ENCODE measurements at places on chromosomes 7 and 10. TPM values are rescaled to one million over a fixed set of nuclear protein-coding genes. Genes with fewer than 3 reads are reported as not detected.
A peak's percentile ranks its signal among the peaks of the same experiment; 100 is the strongest.

The H2BK1 gene
- not detected for total RNA-seq

The SLC26A5 gene
- not detected for total RNA-seq

The LIPK gene
- not detected for total RNA-seq

The CHRM2 gene
- total RNA-seq = not detected

- H3K27ac ChIP-seq = no peak overlapping the region
- H3K4me3 ChIP-seq = no peak overlapping the region
- no peaks in the 10 kb centered on the region for H3K36me3 ChIP-seq
- no peaks in the 10 kb centered on the region for H3K4me1 ChIP-seq
- H3K27me3 ChIP-seq = no peaks in the 10 kb centered on the region
These were observed 130.4 kb upstream of the GHITM start for GRCh38 chr10:84008878-84009277.

- no peak overlapping the region for H3K4me3 ChIP-seq
- H3K27ac ChIP-seq = peak overlapping the region; percentile 50
- no peak for DNase-seq
- no peaks in the 10 kb centered on the region for H3K27me3 ChIP-seq
- no peaks in the 10 kb centered on the region for H3K36me3 ChIP-seq
- peaks cover 62% of the 10 kb centered on the region for H3K4me1 ChIP-seq
These were observed 90.0 kb downstream of the ST7 start for GRCh38 chr7:117043108-117043825.

GRCh38 chr7:113331155-113331898, 213.0 kb upstream of the SMIM30 start:
- H3K27me3 ChIP-seq = no peaks in the 10 kb centered on the region
- H3K27ac ChIP-seq = no peak overlapping the region
- no peaks in the 10 kb centered on the region for H3K4me1 ChIP-seq
- no peak for DNase-seq
- H3K4me3 ChIP-seq = no peak overlapping the region

DNA sequence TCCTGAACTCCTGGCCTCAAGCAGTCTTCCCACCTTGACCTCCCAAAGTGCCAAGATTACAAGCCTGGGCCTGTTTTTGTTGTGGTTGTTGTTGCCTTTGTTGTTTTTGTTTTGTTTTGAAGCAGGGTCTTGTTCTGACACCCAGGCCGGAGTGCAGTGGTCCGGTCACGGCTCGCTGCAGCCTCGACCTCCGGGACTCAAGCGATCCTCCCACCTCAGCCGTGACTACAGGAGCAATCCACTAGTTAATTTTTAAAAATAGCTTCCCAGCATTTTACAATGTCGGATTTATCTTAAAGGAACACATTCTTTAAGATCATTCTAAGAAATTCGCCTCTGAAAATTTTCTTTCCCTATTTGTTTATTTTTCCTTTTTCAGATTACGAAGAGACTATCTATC, 27.7 kb upstream of the AP5Z1 start:
- no peaks in the 10 kb centered on the region for H3K27me3 ChIP-seq
- peak overlapping the region; percentile 94 for H3K27ac ChIP-seq
- DNase-seq = no peak
- H3K4me3 ChIP-seq = no peak overlapping the region

DNA sequence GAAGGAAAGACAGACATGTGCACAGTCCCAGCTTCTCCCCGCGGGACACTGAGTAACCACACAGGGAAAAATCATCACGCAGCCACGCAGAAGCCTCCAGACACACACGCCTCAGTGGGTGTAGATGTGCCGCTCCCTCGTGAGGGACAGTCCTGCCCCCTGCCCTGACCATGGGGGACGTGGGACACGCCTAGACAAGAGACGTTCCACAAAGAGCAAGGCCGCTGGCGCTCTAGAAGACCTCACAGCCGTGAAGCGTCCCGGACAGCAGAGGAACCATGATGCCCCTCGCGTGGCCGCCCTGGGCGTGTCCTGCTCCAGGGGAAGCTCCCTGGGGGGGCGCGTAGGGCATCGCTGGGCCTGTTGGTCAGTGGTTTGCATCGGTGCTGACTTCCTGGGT, 210.8 kb downstream of the DNAJB6 start:
- H3K4me3 ChIP-seq = no peak overlapping the region
- H3K27ac ChIP-seq = no peak overlapping the region
- H3K36me3 ChIP-seq = no peaks in the 10 kb centered on the region
- no peaks in the 10 kb centered on the region for H3K27me3 ChIP-seq
- H3K4me1 ChIP-seq = no peaks in the 10 kb centered on the region
- DNase-seq = no peak

DNA sequence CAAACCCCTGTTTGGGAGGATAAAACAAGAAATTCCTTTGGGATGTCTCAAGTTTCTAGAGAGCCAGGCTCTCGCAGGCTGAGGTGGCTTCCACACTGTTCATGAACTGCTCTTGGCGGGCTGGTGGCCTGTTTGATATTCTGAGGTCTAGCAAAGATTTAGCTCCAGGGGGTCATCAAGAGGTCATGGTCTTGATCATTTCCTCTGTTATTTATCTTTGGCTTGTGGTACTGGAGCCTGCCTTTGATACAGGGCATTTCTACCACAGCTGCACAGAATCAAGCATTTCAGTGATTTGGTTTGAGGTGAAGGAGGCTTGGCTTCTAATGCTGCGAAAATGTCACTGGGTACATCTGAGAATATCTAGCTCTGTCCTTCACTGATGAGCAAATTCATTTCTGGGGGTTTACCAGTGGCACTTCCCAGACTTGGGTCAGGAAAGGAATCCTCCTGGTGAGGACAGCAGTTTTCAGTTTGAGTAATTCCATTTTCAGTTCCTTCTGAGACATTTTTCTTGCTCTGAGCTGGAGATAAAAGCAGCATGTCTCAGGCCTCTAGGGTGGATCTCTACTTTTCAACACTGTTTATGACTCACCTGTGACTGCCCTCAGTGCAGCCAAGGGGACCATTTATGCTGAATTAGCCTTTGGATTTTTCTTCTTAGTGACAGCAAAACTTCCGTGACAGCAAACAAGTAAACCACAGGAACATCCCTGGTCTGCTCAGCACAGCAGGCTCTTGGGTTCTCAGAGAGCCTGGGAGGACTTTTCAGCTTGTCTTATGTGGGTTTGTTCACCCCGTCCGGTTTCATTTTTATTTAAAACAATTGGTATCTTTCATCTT, 312.0 kb downstream of the RNLS start:
- peaks cover 5% of the 10 kb centered on the region for H3K4me1 ChIP-seq
- no peaks in the 10 kb centered on the region for H3K36me3 ChIP-seq
- H3K27me3 ChIP-seq = no peaks in the 10 kb centered on the region
- H3K4me3 ChIP-seq = no peak overlapping the region

DNA sequence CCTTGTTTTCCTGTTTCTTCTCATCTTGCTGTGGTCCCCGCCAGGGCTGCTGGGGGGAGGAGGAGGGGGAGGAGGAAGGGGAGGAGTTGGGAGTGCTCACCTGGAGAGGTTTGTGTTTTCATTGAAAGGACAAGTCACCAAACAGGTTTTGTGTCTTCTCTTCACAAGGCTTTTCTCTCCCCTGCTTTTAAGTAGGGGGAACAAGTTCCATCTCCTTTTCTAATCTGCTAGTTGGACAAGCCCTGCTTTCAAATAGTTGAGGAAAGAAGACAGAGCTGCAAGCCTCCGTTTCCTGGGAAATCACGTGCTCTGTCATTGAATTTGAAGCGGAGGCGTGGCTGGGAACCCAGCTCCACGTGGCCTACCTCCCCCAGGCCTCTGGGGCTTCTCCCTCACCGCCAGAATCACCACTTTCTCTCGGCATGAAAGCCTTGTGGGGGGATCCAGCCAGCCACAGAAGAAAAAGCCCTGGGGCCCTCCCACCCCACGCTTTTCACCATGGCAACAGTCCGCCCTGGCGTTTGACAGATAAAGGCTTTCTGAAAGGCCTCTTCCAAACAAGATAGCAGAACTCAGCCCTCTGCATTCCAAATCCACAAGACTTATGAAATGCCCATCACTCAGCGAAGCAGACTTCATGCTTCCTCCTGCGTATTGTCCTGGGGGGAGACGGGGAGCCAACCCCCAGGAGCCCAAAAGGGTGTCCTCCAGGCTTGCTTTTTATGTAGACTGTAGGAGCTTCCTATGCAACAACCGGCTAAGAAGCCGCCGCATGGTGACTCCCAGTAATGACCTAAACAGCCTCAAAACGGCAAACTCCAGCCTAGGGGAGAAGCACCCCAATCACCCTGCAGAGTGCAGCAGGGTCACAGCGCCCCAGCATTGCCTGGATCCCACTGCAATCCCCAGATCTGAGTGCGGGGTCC, 51.7 kb downstream of the PROSER2 start:
- H3K4me3 ChIP-seq = no peak overlapping the region
- no peaks in the 10 kb centered on the region for H3K36me3 ChIP-seq
- no peaks in the 10 kb centered on the region for H3K27me3 ChIP-seq
- H3K27ac ChIP-seq = no peak overlapping the region
- peaks cover 26% of the 10 kb centered on the region for H3K4me1 ChIP-seq

DNA sequence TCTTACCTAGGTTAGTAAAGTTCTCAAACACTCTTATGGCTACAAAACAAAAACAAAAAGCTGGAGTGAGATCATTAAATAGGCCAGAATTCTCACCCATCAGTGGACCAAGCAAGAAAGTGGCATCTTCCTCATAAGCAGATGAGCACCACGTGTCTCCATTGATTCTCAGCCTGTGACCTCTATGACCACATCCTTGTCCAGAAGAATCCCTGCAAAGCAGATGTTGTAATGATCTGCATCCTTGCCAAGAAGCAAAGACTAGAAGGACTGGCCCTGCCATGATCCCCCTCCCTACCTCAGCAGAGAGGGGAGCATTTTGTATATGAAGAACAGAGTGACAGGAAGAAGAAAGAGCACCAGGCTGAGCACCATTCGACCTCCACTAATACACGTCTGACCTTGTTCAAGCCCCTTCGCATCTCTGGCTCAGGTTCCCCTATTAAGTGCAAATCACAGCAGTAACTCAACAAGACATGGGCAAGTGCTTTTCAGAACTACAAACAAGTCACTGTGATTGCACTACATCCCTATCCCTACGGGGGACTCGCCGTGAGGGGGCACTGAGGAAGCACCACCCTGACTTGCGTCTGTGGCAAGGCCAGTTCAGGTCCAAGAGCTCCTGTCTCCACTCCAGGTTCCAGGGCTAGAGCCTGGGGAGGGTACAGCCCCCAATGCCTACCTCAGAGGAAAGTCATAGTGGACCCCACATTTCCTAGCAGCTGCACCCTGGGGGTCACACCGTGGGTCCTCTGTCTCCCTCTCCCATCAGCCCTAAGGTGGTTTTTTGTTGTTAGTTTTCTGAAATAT, 22.2 kb upstream of the RASSF4 start:
- no peak overlapping the region for H3K27ac ChIP-seq
- no peaks in the 10 kb centered on the region for H3K27me3 ChIP-seq
- DNase-seq = no peak
- peaks cover 36% of the 10 kb centered on the region for H3K4me1 ChIP-seq
- no peak overlapping the region for H3K4me3 ChIP-seq

DNA sequence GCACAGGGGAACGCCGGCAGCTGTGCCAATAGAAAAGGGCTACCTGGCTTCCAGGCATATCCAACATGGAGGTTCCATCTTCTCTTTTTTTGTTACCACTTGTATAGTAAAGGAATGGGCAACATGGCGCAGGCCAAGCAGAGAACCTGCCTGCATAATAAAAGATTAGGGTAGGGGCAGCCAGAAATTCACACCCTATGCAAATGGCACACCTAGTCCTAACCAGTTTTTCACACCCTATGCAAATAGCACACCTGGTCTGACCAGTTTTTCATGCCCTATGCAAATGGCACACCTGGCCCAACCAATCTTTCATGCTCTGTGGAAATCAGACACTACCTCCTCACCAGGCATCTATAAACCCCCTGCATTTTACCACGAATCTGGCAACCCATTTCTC, 369.5 kb downstream of the IPMK start:
- no peak overlapping the region for H3K4me3 ChIP-seq
- no peaks in the 10 kb centered on the region for H3K27me3 ChIP-seq
- no peaks in the 10 kb centered on the region for H3K36me3 ChIP-seq
- no peaks in the 10 kb centered on the region for H3K4me1 ChIP-seq
- no peak overlapping the region for H3K27ac ChIP-seq

- H3K4me3 ChIP-seq = peak overlapping the region; percentile 18
- H3K4me1 ChIP-seq = peaks cover 19% of the 10 kb centered on the region
- no peak overlapping the region for H3K27ac ChIP-seq
These were observed 1.9 kb upstream of the EPHA1 start for GRCh38 chr7:143410521-143411004.

DNA sequence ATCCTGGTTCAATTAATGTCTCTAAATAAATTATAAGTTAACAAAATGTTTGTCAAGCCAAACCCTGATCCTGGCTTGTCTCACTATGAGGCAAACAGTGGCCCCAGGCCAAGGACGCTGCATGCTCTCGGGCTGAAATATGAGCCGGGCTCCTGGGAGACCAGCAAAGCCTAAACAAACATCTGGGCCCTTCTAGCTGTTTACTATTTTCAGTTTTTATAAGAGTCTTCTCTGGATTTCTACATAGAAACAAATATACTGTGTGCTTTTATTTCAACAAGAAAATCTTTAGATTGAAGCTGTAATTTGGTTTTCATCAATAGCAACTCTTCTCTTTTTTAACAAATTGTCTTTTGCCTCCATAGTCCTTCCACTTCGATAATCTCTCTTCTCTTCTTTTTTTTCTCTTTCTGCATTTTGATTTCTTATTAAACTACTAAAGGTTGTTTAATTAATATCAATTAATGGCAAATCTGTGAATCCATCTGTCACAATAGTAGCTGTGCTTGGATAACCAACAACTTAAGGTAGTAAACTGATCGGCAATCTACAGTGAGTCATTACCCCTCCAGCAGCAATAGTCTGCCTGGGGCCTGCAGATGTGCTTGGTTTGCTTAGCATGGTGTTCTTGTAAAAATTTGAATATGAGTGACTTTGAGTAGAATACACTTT, 83.3 kb upstream of the DNAJC1 start:
- no peaks in the 10 kb centered on the region for H3K36me3 ChIP-seq
- H3K4me1 ChIP-seq = no peaks in the 10 kb centered on the region
- H3K27ac ChIP-seq = no peak overlapping the region
- DNase-seq = no peak

DNA sequence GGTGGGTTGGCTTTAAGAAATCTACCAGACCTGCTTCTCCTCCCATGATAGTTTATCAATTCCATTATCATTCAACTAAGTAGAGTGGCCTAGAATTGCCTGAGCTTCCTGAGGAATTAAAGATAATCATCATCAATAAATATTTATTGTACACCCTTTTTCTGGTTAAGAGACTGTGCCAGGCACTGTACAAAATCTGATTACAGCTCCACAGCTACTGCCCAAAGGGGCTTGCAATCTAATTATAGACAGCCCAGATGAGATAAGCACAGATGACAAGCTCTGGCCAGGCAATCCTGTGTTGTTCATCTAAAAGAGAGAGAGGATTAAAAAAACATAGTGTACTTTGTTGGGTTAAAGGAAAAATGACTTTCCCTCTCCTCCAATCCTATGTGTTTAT, 586.4 kb downstream of the GATA3 start:
- H3K4me3 ChIP-seq = no peak overlapping the region
- H3K4me1 ChIP-seq = no peaks in the 10 kb centered on the region
- no peak overlapping the region for H3K27ac ChIP-seq
- DNase-seq = no peak
- no peaks in the 10 kb centered on the region for H3K36me3 ChIP-seq

- no peaks in the 10 kb centered on the region for H3K36me3 ChIP-seq
- H3K27ac ChIP-seq = no peak overlapping the region
- H3K4me1 ChIP-seq = no peaks in the 10 kb centered on the region
- no peak overlapping the region for H3K4me3 ChIP-seq
These were observed 6.5 kb downstream of the CHAT start for GRCh38 chr10:49620286-49620810.

- peak overlapping the region; percentile 46 for H3K4me3 ChIP-seq
- DNase-seq = no peak
- H3K27me3 ChIP-seq = no peaks in the 10 kb centered on the region
These were observed 37.1 kb downstream of the SVOPL start for GRCh38 chr7:138663725-138664710.

Measured in thoracic aorta (tissue), 2 donors.